ENCODE measurements at places on chromosomes 7 and 10. TPM values are rescaled to one million over a fixed set of nuclear protein-coding genes. Genes with fewer than 3 reads are reported as not detected.

Gene PRKG1
- total RNA-seq: 0.03 TPM

Gene TMEM273
- 8.4 TPM for total RNA-seq

Gene TEX47
- total RNA-seq: not detected

DNA sequence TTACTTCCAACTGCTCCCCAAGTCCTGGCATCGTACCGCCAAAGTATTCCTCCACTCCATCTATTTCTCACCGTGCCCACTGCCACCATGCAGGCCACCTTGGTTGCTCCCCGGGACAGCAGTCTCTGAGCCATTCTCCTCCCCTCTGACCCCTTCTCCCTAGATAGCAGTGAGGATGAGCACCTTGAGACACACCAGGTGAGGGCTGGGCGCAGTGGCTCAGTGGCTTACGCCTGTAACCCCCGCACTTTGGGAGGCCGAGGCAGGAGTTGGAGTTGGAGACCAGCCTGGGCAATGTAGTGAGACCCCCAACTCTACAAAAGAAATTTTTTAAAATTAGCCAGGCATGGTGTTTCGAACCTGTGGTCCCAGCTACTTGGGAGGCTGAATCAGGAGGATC lies 4.2 kb downstream of the SLC29A4 start:
- H3K27ac ChIP-seq: no peak overlapping the region
- DNase-seq: no peak
- H3K27me3 ChIP-seq: peaks cover 33% of the 10 kb centered on the region
- H3K4me3 ChIP-seq: no peak overlapping the region

DNA sequence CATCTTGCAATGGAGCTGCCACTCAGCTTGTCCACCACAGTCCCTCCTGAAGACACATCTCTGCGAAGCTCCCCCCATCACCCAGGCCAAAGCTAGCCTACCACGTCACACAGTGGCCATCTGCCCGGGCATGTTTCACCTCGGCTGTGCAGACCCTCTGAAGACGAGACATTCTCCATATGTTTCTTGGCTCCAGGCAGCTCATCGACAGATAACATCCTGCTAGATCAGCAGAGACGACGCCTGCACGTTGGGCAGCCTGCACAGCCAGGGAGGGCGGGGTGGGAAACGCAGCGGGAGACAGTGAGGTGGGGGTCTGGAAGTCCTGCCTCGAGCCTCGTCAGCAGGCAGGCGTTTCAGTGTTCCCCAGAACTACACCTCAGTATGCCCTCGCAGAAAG lies 53.0 kb downstream of the PTPRN2 start:
- H3K36me3 ChIP-seq: no peaks in the 10 kb centered on the region
- no peaks in the 10 kb centered on the region for H3K4me1 ChIP-seq
- H3K27ac ChIP-seq: no peak overlapping the region
- no peak overlapping the region for H3K4me3 ChIP-seq

Data from T-cell (primary cell).